Muscle of leg (tissue), 16 donors: ENCODE measurements at places on chromosomes 2 and 18.

GRCh38 chr2:184875212-184875611 lies 276.9 kb downstream of the ZNF804A start:
- DNase-seq, result no peak

- DNase-seq, result no peak
These were observed 115.1 kb downstream of the GYPC start for GRCh38 chr2:126771094-126771493.

DNA sequence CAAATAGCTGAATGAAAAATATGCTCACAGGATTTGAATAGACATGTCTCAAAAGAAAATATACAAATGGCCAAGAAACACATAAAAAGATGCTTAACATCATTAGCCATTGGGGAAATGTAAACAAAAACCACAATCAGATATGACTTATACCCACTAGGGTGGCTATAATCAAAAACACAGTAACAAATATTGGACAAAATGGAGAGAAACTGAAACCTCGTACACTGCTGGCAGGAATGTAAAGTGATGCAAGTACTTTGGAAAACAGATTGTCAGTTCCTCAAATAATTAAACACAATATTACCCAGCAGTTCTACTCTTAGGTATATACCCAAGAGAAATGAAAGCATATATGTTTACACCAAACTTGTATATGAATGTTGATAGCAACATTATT lies 213.0 kb downstream of the PHLPP1 start:
- no peak for DNase-seq

- DNase-seq, result peak; percentile 81
These were observed 580.1 kb downstream of the ZEB2 start for GRCh38 chr2:143939626-143940330.

DNA sequence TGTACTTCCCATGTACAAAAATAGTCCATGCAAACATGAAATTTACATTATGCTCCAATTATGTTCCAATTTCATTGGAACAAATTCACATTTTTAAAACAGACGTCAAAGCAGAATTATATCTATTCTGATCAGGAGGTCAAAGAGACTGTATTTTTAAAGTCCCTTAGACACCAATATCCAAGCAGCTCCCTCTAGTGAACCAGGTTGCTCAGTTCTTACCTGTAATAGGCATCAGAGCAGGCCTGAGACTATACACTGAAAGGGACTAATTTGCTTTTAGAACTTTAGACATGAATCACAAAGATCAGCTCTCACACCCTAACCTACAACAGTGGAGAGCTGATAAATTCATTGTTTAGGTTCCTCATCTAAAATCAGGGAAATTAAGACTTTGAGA lies 273.9 kb downstream of the MBD2 start:
- DNase-seq, result no peak

DNA sequence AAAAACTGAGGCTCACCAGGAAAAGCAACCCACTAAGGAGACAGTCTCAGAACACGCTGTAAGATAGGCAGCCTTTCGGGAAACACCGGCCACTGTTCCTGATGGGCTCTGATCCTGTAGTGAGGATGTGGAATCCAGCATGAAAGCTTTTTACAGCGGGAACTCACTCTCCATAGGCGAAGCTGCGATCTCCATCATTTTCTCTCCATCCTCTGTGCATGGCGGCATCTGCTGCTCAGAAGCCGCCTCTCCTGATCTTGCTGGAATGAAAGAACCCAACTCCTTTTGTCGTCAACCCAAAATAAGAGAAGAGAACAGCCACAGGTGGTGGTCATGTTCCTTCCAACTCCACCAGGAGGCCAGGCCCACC lies 49.9 kb downstream of the TMEM18 start:
- no peak for DNase-seq

GRCh38 chr2:160343404-160343803 lies 143.3 kb upstream of the ITGB6 start:
- no peak for DNase-seq

DNA sequence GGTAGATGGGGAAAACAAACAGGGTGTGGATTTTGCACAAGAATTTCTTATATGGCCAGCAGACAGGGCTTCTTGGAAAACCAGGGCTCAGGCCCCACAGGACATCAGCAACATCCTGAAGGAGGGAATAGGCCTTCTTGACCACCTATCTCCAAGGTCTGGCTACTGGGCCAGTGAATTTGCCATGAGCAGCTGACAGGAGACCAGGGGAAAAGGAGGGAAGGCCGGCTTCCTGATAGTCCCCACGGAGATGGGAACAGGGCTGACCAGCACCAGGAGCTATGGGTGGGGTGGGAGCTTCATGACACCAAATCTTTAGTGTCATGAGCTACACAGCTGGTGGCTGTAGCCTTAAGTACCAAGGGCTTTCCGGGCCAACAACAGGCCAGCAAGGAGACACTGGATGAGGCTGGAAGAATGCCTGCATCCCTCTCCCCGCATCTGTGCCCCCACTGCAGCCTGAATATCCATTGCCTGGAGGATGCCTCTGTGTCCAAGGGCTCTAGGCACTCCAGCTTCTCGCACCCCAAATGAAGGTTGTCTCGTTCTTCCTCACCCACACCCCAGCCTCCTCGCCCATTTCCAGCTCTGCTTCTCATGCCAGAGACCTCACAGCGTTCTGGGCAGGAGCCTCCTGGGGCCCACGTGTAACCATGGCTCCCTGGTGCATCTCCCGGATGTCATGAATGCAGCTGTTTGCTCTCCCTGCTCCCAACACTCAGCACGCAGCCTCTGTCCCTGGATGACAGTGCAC lies 74.8 kb downstream of the EMX1 start:
- DNase-seq, result no peak

DNA sequence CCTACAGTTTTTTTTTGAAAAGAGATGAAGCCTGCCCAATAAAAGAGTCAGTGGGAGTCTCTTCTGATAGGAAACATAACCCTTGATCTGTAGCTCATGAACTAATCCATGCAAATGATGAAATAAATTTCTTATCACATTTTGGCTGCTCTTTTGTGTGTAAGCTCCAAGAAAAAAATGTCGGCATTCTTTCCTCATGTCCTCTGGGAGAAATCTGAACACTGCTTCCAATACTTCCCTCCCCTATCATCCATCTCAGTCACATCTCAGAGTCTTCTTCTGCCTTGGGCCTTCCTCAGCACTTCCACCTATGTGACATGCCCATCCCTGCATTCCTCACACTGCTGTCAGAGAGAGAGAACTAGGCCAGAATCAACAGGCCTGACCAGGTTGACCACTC lies 395.7 kb upstream of the ST6GAL2 start:
- DNase-seq, result peak; percentile 8

DNA sequence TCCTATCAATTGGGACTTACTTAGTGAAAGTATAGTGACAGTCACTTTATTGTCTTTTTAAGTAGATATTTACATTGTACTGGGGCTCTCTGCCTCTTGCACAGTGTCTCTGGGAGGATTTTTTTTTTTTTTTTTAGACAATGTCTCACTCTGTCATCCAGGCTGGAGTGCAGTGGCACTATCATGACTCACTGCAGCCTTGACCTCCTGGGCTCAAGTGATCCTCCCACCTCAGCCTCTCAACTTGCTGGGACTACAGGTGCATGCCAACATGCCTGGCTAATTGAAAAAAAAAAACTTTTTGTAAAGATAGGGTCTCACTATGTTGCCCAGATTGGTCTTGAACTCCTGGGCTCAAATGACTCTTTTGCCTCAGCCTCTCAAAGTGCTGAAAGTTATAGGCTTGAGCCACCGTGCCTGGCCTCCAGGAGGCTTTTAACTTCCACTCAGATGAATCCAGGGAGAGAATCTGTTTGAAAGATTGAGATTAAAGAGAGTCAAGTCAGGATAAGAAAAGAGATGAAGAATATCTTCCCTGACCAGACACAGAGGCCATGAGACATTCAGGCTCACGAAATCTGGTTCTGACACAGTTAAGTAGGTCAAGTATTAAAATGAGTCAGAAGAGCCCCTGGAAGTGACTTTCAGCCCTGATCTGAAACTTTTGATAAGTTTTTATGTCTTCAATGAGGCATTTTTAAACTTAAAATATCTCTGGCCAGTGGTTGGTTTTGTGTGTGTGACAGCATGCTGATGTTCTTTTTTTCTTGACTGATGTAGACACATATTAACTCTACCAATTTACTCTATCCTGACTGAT lies 18.3 kb downstream of the ARHGEF33 start:
- DNase-seq, result no peak

GRCh38 chr18:1078301-1078700 lies 173.6 kb downstream of the ADCYAP1 start:
- no peak for DNase-seq

DNA sequence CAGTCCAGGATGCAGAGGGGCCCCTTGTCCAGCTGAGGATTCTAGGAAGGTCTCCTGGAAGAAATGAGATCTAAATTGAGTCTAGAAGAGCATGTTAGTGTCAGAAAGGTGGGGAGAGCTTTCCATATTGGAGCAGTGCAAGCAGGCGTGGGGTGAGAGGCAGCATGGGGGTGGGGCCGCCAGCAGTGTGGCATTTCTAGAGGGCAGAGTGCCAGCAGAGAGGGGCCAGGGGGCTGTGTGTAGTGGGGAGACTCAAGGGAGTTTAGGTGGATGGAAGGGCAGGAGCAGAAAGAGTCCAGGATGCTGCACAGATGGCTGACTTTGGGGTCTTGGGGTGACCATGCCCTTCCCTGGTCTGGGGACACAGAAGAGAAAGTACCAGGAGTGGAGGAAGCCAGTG lies 2.1 kb downstream of the VIL1 start:
- DNase-seq, result no peak

GRCh38 chr18:7291046-7291445 lies 60.2 kb downstream of the LRRC30 start:
- no peak for DNase-seq

DNA sequence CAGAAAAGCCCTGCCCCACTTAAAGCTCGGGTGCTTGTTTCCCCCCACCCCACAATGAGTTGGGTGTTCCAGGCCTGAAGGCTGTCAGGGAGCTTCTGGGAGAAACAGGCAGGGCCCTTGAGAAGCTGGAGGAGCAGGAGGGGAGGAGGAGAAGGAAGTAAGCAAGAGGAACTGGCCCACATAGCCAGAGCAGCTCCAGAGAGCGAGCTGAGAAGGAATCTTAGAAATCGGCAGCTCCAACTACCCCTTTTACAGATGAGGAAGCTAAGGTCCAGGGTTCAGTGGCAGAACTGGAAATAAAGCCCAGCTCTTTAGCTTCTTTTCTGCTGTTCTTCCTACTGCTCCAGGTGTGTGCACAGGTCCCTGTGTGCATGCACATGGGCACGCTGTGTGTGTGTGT lies 12.7 kb upstream of the KCNK3 start:
- DNase-seq, result no peak
